KBM-7 (cell line): ENCODE measurements at places on chromosomes 5 and 9.

DNA sequence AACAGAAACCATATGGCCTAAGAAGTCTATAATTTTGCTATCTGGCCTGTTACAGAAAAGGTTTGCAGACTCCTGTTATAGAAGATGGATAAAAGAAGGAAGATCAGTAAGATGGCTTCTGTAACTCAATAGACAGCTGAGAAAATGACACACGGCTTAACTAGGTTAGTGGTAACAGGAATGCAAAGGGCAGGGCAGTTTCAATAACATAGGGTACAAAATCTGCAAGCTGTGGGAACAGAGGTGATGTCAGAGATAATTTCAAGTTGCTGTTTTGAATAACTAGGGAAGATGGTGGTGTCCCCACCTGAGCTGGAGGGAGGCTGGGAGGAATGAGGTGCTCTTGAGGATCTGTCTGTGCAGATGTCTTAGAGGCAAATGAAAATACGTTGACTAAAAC is 106.5 kb downstream of the GLIS3 start:
- DNase-seq: no peak

GRCh38 chr9:14497476-14497875 is 183.5 kb upstream of the NFIB start:
- DNase-seq: no peak

DNA sequence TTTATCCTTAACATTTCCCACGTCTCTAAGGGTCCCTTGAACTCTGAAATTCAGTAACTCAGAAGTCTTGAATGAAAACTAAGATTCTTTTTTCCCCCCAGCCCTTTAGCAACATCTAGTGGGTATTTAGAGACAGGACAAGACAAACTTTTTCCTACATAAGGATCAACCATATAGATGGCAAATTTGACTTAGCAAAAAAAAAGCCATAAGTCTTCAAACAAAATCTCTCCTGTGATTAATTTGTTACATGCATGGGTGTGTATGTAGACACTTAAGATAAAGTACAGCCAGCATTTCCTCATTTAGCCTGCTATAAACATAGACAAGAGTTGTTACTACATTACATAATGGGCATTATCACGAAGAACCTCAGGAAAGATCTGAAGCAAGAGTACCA is 29.1 kb upstream of the ANKRD31 start:
- peak; percentile 17 for DNase-seq

DNA sequence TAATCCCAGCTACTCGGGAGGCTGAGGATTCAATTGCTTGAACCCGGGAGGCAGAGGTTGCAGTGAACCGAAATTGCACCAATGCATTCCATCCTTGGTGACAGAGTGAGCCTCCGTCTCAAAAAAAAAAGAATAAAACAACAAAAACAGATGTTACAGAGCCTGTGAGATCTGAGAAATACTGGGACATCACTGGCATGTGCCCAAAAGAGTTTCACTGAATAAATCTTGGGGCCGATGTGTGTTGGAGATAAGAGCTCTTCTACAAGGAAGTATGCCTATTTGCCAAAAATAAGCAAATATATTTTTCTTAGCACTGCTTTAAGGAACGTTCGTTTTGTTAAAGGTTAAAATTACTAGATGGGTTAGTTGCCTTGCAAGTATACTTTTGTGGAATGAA is 55.1 kb downstream of the KIAA1958 start:
- no peak for DNase-seq

DNA sequence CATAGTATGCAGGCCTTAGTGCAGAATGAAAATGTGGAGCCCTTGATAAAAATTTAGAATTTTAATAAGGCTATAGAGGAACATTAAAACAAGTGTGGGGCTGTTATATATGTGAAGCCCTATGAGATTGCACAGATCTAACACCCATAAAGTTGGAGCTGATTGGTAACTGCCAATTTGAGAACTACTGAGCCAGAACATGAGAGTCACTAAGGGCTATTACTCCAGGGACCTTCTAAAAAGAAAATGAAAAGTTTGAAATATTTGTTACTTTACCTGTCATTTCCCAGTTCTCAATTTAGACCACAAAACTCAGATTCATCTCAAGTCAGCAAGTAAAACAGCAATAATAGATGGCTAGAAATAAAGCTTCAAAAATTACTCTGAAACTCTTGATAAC is 898.6 kb downstream of the TLE1 start:
- no peak for DNase-seq

DNA sequence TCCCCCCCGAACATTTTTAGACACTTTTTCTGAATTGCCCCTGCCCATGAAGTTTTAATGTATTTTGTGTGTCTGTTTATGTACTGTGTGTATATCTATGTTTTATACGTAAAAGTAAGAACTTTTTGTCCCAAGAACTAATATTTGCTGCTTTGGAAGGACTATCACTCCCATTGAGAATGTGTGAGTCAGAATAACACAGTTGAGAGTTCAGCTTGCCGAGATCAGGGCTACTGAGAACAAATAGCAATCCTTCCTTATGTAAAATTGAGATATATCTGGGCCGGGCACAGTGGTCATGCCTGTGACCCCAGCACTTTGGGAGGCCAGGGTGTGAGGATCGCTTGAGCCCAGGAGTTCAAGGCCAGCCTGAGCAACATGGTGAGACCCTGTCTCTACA is 11.3 kb downstream of the GTF3C4 start:
- DNase-seq: no peak

- DNase-seq: peak; percentile 62
These were observed 113.0 kb downstream of the COL23A1 start for GRCh38 chr5:178476972-178477754.

GRCh38 chr5:102795526-102795925 is 40.4 kb downstream of the PAM start:
- DNase-seq: no peak

DNA sequence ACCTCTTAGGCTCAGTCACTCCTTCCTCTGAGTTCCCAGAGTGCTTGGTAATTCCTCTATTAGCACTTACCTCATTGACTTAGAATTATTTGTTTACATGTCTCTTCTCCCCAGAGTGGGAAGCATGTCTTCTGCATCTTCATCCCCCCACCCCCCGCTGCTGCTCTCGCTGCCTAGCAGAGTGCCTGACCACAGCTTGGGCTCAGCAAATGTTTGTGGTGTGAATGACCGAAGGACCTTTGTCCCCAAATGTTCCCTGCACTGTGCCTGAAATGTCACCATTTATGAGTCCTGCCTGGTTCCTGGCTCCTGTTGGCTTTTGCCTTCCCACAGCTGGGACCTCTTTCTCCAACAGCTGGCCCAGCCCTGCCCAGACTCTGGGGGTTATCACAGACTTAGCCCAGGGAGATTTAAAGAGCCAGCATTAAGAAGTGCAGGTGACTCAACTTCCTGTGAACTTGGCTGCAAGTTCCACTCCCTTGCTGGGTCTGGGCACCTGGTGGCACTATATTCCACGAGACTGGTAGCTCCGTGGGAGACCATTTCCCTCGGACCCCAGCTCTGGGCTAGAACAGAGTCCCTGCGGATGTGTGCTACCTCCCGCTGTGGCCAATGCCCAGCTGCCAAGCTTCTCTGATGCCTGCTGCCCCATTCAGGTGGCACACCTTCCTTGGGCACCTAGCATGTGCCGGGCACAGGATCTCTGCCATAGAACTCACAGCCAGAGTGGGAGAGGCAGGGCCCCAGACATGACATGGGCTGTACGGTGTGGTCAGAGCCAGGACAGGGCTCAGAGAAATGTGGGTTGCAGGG is 1.8 kb upstream of the HMCN2 start:
- no peak for DNase-seq

DNA sequence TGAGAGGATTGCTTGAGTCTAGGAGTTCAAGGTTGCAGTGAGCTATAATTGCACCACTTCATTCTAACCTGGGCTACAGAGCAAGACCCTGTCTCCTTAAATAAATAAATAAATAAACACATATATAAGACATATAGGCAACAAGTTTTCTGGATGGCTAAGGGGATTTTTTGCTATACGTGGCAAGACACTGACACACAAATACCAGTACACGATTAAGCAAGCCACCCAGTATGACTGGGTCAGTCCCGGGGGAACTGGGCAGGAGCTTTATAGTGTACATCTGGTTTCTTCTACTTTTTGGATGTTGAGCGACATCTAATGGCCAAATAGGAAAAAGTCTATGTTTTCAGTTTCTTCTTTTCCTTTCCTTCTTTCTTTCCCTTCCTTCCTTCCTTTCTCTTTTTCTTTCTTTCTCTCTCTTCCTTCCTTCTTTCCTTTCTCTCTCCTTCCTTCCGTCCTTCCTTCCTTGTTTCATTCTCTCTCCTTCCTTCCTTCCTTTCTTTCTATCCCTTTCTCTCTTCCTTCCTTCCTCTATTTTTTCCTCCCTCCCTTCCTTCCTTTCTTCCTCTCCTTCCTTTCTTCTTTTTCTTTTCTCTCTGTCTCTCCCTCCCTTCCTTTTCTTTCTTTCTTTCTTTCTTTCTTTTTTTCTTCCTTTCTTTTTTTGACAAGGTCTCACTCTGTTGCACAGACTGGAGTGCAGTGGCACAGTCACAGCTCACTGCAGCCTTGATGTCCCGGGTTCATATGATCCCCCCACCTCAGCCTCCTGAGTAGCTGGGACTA is 47.0 kb upstream of the PLIN2 start:
- DNase-seq: peak; percentile 69

- DNase-seq: no peak
These were observed 29.7 kb downstream of the CNTFR start for GRCh38 chr9:34559624-34560455.

GRCh38 chr9:27336126-27336525 is 39.2 kb upstream of the EQTN start:
- peak; percentile 47 for DNase-seq

- no peak for DNase-seq
These were observed 75.7 kb upstream of the SMIM23 start for GRCh38 chr5:171709930-171710329.

GRCh38 chr5:66628561-66628960 is 32.4 kb downstream of the MAST4 start:
- no peak for DNase-seq

DNA sequence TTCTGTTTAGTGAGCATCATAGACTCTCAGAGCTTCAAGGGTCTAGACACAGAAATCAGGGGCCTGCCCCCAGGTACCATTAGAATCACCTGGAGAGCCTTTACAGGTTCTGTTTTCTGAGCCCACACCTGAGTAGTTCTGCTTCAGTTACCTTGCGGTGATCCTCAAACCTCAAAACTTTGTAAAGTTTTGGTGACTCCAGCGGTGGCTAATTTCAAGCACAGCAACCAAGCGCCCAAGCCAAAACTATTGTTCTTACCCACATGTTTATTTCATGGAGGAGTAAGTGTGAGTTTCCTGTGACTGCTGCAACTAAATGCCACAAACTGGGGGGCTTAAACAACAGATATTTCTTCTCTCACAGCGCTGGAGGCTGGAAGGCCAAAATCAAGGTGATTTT is 108.9 kb downstream of the FOXD1 start:
- DNase-seq: no peak

DNA sequence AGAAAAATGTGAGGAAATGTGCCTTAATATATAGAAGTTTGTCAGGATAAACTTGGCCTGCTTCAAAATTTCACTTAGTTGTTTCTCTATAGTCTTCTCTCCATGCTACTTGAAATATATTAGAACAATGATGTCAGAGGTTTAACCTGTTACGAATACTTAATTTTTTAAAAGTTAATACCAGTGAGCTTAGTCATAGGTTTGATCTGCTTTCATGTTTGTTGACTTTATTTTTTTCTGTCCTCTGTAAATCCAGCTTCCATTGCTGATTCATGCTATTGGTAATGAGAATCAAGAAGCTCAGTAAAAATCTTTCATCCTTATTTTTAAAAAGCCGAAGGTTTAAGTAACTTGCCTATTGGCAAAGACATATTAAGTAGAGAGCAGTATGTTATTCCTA is 27.9 kb downstream of the BDP1 start:
- DNase-seq: no peak

DNA sequence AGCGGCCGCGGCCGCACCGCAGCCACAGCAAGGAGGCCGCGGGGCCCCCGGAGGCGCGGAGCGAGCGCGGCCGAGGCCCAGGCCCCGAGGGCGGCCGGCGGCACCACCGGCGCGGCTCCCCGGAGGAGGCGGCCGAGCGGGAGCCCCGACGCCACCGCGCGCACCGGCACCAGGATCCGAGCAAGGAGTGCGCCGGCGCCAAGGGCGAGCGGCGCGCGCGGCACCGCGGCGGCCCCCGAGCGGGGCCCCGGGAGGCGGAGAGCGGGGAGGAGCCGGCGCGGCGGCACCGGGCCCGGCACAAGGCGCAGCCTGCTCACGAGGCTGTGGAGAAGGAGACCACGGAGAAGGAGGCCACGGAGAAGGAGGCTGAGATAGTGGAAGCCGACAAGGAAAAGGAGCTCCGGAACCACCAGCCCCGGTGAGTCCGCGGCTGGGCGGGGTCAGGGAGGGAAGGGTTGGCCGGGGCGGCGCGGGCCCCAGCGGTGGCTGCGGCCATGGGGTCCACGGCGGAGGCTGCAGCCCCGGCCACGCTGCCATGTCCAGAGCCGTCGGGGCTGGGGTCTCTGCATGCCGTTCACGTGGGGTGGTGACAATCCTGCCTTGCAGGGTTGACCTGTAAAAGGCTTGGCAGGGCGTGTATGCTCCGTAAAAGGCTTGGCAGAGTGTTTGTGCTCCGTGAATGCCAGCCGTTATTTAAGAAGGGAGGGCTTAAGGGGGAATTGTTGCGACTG is 146.0 kb downstream of the CACNA1B start:
- DNase-seq: no peak

DNA sequence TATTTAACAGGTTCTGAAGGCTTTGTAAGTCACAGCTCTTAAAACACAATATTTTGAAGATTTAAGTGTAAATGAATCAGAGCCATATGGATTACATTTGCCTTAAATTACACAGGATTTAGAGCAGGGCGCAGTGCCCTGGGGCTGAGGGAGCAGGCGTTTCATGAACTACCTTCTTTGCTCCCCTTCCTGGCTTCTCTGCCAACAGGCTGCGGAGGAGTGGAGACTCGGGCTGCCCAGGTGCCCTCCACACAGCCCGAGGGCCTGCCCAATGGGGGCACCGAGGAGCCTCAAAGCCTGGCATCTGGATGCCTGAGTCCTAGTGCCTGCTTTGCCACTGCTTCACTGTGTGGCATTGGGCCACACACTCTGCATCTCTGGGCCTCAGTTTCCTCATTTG is 90.6 kb upstream of the HAND1 start:
- no peak for DNase-seq

DNA sequence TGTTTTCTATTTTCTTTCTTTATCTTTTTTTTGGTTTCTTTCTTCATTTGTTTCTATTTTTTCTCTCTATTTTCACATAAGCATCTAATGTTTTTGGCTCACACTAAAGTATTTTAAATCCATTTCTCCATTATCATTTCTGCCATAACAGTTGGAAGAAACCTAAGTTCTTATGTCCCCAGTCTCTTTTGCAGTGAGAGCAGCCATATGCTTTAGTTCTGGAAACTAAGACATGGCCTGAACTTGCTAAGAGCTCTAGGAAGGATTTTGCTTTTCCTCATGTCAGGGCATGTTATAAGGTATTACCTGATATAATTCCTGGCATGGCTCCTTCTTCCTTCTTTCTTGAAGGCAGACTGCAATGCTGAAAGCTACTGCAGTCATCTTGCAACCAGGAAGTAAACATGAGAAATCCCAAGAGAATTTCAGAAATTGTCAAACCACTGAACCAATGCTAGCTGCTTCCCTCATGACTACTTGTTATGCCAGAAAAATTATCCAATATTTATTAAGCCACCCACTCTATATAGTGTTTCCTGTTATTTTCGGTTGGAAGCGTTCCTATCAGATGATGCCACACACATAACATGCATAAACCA is 171.1 kb downstream of the TAF11L14 start:
- DNase-seq: no peak
